ENCODE measurements at places on chromosomes 1 and 21. TPM values are rescaled to one million over a fixed set of nuclear protein-coding genes. Genes with fewer than 3 reads are reported as not detected.

PRSS38 gene
- total RNA-seq = not detected

RGS4 gene
- total RNA-seq = 6.7 TPM

MAD2L2 gene
- 58.7 TPM for total RNA-seq

PDZK1 gene
- total RNA-seq = 0.64 TPM

TP73 gene
- total RNA-seq = not detected

TNFRSF4 gene
- total RNA-seq = 0.64 TPM

PLPPR5 gene
- not detected for total RNA-seq

AGT gene
- total RNA-seq = 8.2 TPM

GRCh38 chr21:15018382-15018781, 46.4 kb downstream of the NRIP1 start:
- DNase-seq = no peak

GRCh38 chr1:201226178-201226514, 35.5 kb downstream of the IGFN1 start:
- DNase-seq = no peak

DNA sequence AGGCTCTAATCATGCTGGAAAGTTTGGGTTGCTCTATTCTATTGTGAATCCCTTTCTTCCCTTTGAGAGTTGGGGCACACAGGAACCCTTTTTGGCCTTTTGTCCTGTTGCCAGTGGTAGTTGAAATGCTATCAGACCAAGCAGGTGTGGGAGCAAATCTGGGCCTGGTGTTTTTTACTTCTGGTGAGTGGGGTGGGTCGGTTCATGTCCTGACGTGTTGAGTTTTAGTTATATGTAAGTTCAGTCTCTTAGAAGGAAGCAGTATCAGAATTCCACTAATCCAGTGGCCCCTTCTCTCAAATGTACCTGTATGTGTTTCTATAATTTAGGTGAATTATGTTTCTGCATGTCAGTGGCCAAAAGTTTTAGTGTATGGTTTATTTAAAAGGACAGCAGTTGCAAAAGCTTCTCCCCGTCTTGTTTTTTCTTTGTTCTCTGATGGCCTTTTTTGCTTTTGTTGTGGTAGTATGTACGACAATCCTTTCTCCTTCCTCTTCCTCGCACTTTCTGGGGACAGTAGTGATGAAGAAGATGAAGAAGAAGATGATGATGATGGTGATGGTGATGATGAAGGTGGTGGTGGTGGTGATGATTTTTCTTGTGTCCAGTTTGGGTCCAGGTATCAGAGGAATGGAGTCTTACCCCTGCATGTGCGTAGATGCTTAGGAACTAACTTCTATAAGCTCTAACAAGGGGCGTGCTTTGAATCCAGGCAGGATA, 74.2 kb downstream of the UBE4B start:
- DNase-seq = no peak

DNA sequence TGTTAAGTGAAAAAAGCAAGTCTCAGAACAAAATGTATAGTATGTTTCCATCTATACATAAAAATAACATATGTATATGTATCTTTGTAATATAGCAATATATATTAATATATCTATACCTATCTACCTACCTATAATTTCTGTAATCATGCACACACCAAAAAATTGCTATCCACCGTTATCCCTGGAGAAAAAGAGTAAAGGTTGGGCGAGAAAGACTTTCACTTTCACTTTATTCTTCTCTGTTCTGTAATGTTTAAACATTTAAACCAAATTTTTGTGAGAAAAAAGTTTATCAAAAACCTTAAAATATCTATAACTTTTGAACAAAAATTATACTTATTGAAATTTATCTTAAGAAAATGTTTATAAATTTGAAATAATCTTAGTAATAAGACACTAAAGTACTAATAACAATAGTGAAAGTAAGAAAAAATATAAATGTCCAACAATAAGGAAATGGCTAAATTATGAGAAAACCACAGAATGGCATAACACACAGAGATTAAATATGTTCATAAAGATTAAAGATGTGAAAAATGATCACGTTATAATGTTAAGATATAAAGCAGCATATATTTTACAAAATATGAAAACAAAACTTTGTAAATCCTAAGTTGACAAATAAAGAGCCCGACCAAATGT, 74.0 kb upstream of the LRRC53 start:
- DNase-seq = no peak

GRCh38 chr1:202289009-202289408, 52.7 kb downstream of the UBE2T start:
- DNase-seq = no peak

DNA sequence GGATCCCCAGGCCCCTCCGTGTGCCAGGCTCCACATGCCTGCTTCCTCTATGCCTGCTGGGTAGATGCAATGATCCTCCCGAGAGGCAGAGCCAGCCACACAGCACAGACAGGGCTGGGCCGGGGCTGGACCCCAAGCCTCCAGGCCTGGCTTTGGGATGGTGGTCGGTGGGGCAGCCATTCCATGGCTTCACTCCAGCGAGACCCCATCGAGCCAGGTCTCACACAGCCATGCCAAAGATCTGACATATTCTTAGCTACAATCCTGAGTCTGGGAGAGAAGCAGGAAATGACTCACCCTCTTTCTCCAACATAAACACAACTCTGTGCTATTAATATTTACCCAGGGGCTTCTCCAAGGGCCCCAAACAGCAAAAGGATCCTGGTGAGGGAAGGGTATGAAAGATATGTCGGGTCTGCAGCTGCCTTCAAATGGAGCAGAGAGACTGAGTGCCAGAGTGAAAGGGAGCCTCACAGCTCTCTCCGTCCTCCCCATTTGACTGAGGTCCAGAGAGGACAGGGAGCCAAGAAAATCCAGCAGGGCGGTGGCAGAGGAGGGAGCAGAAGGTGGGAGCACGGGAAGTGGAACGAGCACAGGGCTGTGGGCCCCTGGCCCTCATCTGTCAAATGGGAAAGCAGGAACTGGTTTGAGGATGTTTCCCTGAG, 639.5 kb downstream of the MATN1 start:
- no peak for DNase-seq

- no peak for DNase-seq
Observed at GRCh38 chr1:7707527-7707926, 63.6 kb upstream of the VAMP3 start.

GRCh38 chr1:70156529-70157120, 48.8 kb downstream of the LRRC40 start:
- no peak for DNase-seq

GRCh38 chr1:193019442-193020026, 39.6 kb downstream of the UCHL5 start:
- no peak for DNase-seq

DNA sequence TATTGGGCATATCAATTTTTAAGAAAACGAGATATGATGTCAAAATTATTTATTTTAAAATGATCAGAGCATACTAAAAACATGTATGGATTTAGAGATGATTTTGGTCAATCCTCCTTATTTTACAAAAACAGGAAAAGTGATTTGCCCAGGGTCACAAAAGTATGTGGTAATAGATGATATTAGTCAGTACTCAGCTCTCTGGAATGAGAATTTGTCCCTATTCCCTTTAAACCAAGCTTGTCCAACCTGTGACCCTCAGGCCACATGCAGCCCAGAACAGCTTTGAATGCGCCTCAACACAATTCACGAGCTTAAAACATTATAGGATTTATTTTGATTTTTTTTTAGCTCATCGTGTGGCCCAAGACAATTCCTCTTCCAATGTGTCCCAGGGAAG, 104.7 kb downstream of the AKT3 start:
- DNase-seq = no peak

DNA sequence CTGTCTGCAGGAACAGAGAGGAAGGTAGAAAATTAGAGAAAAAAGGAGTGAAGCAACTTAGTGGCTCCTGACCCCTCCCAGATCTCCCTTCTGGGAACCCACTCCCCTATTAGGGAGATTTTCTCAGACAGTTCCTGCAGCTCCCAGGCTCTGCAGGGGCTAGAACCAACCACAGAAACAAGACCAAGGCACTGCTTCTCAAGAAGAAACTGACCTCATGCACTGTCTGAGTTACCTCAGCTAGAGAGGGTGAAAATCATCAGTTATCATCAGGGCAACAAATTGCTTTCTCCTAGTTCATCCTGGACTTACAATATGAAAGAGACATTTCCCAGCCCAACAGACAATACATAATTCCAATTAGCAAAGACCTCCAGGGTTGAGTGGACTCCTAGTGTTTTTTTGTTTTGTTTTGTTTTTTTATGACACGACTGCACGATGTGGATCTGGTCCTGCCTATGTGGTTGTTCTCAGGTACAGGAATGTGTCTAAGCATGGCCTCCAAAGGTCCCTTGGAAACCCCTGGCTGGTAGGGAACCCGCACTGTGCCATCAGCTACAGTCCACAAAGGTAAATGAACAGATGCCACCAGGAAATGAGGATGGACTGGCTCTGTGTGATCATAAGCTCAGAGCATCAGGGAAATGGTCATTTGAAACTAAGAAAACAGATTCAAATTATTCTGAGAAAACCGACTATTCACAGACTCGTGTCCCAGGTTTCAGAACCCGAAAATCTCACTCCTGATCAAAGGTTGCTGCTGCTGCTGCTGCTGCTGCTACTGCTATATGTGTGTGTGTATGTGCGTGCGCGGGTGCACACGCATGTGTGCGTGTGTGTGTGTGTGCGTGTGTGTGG, 65.3 kb downstream of the LAMC2 start:
- DNase-seq = no peak

- DNase-seq = no peak
Observed at GRCh38 chr21:26093122-26093521, 77.4 kb downstream of the APP start.

- DNase-seq = no peak
Observed at GRCh38 chr21:27363719-27364477, 397.0 kb upstream of the ADAMTS5 start.

DNA sequence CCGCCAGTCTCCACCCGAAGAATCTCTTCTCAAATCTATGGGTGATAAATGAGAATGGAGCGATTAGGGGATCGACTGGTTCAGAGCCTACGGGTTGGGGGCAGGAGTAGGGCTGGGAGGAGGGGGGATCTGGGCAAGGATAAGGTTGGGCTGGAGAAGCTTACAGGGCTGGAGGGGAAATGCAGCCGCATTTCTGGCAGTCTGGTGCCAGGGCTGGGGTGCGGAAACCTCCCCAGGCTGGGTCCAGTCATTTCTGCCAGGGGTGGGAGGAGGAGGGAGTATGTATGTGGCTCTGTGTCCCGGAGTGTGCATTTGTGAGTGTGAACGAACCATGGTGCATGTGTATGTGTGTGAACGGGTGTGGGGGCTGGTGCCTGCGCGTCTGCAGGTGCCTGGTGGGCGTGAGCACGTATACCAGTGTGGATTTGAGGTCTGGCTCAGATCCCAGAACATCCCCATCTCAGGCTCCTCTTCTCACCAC, 10.2 kb downstream of the C1orf216 start:
- DNase-seq = no peak

DNA sequence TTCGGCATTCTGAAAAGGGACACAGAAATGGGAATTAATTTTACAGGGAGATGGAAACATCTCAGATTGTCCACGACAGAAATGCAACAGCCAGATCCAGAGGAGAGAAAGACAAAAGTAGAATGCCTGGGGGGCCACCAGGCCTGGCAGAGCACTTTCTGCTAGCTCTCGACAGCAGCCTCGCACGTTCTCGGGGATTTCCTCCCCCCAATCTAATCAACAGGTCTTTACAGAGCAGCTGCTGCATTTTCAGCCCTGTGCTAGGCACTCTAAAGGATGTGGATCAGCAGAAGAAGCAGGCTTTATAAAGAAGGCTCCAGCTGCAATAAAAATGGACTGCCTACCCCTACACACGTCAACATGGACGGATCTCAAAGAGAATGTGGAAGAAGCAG, 10.6 kb downstream of the CSRP1 start:
- DNase-seq = peak; percentile 48

GRCh38 chr1:234561319-234561718, 48.7 kb downstream of the IRF2BP2 start:
- DNase-seq = no peak

DNA sequence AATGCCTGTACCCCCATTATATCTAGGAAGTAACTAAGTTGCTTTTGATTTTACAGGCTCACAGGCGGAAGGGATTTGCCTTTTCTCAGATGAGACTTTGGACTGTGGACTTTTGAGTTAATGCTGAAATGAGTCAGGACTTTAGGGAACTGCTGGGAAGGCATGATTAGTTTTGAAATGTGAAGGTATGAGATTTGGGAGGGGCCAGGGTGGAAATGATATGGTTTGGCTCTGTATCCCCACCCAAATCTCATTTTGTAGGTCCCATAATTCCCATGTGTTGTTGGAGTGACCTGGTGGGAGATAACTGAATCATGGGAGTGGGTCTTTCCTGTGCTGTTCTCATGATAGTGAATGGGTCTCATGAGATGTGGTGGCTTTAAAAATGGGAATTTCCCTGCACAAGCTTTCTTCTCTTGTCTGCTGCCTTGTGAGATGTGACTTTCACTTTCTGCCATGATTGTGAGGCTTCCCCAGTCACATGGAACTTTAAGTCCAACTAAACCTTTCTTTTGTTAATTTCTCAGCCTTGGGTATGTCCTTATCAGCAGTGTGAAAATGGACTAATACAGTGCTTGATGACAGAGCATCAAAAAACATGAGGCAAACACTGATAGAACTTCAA, 1119.5 kb downstream of the PLA2G4A start:
- DNase-seq = no peak

DNA sequence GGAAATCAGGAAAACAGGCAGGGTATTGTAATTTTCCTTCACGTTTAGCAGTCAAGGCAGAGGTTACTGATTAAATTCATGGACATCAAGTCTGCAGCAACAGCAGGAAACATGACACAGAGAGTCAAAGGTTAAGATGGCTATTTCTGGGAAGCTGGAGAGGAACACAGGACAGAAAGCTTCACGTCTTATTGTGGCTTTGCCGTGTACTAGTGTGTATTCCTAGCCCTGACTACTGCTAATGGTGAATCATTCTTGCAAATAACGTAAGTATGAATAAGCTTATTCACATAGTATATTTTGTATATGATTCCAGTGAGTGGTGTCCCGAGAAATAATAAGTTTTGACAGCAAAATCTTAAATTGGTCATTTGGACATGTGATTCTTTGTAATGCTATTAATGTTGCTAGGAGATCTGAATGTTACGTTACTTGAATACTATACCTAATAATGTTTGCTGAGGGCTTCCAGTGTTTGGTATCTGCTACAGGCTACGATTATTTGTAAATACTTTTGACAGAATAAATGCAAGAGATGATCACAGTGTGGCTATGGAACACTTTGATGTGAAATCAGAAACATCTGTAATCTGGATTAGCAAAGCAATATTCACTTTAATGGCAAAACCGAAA, 77.4 kb downstream of the DISP1 start:
- DNase-seq = no peak

- no peak for DNase-seq
Observed at GRCh38 chr21:27622631-27623030, 655.7 kb upstream of the ADAMTS5 start.

- no peak for DNase-seq
Observed at GRCh38 chr1:239757716-239758115, 334.0 kb upstream of the FMN2 start.

DNA sequence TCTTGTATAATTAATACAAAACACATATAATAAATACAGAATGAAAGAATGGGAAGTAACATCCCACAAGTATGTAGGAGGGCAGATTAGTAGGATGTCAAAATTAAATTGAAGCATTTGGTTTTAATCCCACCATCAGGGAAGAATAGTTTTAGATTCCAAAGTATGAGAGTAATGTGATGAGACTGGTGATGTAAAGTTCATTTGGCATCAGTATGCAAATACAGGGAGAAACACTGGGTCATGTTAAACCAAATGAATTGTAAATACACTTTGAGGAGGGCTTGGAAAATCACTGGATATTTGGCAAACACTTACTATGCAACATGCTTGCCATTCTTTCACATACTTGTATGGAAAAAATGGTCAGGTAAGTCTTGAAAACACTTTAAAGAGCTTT, 358.8 kb downstream of the DPYD start:
- DNase-seq = no peak

- DNase-seq = no peak
Observed at GRCh38 chr21:45827881-45828579, 153.5 kb upstream of the COL6A1 start.
